ENCODE measurements at places on chromosomes 13 and 19.

GRCh38 chr19:8155318-8155717, 5.9 kb upstream of the FBN3 start:
- no peak for DNase-seq

DNA sequence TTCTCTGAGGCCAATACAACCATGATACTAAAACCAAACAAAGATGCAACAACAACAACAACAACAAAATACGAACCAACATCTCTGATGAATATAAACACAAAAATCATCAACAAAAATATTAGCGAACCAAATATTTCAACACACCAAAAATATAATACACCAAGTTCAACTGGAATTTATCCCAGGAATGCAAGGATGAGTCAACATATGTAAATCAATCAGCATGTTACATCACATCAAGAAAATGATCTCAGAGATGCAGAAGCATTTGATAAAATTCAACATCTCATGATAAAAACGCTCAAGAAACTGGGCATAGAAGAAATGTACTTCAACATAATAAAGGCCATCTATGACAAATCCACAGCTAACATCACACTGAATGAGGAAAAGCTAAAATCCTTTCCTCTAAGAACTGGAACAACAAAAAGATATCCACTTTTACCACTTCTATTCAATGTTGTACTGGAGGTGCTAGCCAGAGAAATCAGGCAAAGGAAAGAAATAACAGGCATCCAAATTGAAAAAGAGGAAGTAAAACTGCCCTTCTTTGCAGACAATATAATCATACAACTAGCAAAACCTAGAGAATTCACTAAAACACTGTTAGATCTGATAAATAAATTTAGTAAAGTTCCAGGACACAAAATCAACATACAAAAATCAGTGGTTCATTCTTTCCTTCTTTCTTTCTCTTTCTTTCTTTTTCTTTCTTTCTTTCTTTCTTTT, 2448.7 kb upstream of the PCDH20 start:
- peak; percentile 18 for DNase-seq

- DNase-seq: no peak
Observed at GRCh38 chr19:1522838-1523237, 1.0 kb upstream of the PLK5 start.

DNA sequence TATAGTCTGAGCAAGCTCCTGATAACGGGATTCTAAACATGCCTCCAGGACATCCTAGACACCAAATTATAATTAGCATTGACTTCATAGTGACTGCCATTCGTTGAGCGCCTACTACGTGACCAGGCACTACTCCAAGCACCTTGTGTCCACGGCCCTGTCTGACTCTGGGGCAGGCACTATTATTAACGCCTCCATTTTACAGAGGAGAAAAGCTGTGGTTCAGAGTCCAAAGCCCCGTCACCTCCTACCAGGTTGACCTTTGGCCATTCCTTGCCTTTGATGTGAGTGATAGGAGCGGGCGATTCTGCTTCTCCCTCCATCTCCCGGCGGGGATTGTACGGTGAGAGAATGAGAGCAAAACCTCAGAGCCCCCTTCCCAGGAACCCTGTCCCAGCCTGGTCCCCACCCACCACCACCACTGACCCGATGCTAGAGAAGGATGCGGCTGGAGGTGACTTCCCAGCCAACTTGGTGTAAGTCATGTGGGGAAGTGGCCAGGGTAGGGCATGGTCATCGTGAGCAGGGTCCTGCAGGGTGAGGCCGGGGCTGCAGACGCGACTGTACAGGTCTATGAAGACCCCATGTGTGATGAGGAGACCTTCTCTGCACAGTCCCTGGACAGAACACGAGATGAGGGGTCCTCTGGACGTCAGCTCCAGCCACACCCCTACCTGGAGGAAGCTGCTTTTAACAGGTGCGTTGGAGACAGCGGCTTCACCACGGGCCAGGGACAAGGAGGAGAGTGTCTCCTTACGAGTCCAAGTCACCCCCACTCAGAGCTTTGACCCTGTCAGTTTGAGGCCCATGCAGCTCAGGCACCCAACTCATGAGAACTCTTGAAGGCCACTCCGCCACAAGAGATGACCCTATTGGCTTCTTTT, at the start of gene IGSF23:
IGSF23 (plus strand) TSS at position 269 of the 884 bp plus-strand sequence; CDS start at position 352, 83 bp downstream.
- DNase-seq: no peak

GRCh38 chr13:65959305-65959704, 1270.8 kb downstream of the PCDH9 start:
- no peak for DNase-seq

DNA sequence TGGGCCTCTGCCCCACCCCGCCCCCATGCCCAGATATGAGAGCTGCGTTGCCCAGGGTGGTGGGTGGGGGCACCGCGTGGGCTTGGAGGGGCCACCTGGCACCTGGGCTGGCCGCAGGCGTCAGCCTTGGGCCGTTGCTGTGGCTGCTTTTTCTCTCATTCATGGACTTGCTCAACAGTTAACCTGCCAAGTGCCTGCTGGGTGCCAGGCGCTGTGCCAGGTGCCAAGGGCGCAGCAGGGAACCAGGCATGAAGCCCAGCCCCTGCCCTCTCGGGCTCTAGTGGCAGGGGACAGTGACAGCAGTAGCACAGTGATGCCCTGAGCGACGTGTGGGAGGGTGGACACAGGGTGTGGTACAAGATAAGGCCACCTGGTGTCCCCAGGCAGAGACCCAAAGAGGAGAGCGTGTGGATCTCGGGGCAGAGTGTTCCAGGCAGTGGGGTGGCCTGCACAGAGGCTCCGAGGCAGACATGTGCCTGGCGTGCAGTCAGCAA, 28.1 kb downstream of the DHX34 start:
- DNase-seq: no peak

All from fibroblast of skin of scalp (primary cell).